GM23338 (cell line): ENCODE measurements at places on chromosomes 5 and 9. TPM values are rescaled to one million over a fixed set of nuclear protein-coding genes. Genes with fewer than 3 reads are reported as not detected.

Gene PCDHB4
- total RNA-seq, result 1.7 and 2.7 TPM in 2 replicates

Gene MARCOL
- total RNA-seq, result not detected in 2 replicates

Gene ZFP62
- 29.6 and 32.9 TPM in 2 replicates for total RNA-seq

Gene PCDHA9
- 3.2 and 3.3 TPM in 2 replicates for total RNA-seq

Gene GPR21
- total RNA-seq, result 0.90 and 1.9 TPM in 2 replicates

DNA sequence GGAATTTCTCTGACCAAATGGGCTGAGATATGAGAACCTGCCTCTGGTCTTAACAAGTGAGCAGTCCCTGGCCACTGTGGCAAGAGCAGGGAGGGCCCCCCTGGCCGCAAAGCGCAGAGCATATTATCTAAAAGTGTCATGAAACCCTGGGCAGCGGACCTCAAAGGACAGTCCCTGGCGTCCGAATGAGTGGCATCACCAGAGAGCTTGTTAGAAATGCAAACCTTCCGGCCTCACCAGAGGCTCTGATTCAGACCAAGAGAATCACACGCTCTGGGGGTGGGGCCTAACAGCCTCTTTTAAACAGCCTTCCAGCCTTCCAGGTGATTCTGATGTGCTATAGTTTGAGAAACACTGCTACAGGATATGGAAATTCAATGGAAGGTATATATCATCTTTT is 10.9 kb downstream of the PTPN3 start:
- H3K4me3 ChIP-seq, result no peak overlapping the region
- no peak overlapping the region; the same call in 1 of the 2 replicates for H3K27ac ChIP-seq
- H3K36me3 ChIP-seq, result no peaks in the 10 kb centered on the region
- peak; percentile 37 for DNase-seq

GRCh38 chr5:150255659-150256409 is 33.7 kb downstream of the CAMK2A start:
- no peaks in the 10 kb centered on the region for H3K36me3 ChIP-seq
- no peak for DNase-seq
- H3K4me3 ChIP-seq, result no peak overlapping the region
- no peak overlapping the region for H3K27ac ChIP-seq
- H3K27me3 ChIP-seq, result no peaks in the 10 kb centered on the region
